ENCODE measurements at places on chromosomes 7 and 10.

DNA sequence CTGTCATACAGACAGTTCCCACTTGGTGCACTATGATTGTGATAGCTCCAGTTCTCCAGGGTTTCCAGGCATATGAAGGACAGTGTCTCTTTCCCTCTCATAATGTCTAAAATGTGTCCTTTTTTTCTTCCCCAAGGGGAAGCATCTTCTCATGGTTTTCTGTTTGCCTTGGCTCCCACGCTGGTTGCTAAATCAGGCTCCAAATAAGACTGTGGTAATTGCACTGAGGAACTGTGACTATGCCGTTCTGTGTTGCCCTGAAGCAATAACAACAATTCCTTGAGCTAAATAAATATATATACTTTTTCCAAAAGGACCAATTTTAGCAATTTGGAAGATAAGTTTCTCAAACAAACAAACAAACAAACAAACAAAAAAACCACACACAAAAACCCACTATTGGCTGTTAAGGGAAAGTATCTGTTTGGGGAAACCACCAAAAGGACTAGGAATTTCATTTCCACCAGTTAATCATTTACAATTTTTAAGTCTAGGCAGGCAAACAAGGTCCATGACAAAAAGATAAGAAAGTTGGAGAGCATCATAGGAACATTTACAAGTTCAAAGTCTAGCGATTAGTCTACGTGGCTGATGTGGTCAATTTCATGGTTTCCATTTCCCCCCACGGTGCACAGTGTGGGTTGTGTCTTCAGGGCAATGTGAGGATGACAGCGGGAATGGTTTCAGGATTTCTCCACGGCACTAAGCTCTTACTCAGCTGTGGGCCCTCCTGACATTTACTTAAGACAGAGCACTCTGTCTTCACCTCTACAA lies 62.4 kb downstream of the THNSL1 start:
- DNase-seq = no peak

- DNase-seq = no peak
Observed at GRCh38 chr10:34374356-34375045, 440.6 kb downstream of the PARD3 start.

DNA sequence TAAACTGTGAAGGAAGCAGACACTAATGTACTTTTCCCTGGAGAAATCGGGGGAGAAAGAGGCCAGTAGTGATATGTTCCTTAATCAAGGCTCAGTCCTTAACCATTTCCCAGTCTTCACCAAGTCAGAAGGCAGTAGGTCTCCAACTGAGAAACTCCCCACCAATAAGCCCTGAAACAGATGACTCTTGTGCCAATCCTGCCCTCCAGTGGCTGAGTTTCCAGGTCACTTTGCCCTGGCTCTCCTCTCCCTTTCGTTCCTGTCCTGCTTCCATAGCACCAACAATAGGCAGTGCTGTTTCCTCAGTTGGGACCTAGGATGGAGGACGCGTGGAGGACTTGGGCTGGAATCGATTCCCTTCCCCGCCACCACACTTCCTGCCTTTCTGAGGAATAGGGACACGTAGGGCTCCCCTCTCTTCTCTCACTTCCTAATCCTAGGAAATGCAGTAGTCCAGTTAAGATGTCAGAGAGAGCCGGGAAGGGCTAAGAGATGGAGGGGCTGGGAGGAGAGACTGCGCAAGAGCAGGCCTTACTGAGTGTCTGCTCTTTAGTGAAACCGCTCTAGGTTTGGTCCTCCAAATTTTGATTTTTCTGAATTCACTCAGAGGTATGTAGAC lies 23.4 kb downstream of the ATOH7 start:
- DNase-seq = peak; percentile 9

- no peak for DNase-seq
Observed at GRCh38 chr7:108417926-108418325, 38.3 kb downstream of the NRCAM start.

DNA sequence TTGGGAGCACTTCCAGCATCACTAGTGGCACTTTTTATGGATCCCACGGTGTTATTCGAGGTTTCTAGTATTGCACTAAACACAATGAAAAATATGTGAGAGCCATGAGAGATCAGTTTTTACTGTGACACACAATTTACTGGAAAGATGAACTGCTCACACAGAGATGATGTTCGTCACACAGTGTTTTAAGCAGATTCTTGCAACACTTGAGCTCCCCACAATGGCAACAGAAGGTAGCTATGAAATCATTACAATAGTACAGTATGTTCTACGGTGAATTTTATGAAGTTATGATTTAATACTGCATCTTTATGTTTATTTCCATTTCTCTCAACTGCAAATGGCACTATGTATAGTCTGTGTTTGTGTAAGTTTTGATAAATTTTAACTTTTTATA lies 27.4 kb upstream of the ENTPD1 start:
- no peak for DNase-seq

DNA sequence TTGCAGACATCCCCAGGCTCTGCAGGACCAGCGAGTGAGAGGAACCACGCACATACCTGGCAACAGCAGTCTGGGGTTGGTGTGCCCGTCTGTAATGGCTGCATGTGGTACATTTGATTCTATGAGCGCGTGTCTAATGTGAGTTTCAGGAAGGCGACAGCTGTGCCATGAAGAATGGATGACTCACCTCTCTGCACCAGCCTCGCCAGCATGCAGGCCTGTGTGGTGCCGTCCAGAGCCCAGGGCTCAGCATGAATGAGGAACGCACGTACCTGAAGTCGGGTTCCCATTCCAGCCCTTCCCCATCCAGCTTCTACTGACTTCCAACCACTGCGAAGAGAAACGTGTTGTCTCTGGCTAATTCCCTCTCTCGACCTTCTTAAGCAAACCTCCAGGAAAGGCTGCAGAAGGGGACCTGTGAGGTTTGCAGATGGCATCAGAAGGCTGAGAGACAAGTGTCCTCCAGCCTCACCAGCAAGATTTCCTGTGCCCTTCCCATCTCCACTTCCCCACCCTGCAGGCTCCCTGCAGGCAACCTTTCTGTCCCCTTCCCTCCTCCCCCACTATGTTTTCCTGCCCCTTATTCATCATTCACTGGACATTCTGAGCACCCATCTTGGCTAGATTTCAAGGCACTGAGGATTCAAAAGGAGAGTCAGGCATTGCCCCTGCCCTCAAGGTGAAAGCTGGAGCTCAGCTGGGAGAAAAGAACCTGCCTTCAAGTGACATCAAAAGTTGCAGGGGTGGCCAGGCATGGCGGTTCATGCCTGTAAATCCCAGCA lies 54.3 kb downstream of the ASB13 start:
- no peak for DNase-seq

DNA sequence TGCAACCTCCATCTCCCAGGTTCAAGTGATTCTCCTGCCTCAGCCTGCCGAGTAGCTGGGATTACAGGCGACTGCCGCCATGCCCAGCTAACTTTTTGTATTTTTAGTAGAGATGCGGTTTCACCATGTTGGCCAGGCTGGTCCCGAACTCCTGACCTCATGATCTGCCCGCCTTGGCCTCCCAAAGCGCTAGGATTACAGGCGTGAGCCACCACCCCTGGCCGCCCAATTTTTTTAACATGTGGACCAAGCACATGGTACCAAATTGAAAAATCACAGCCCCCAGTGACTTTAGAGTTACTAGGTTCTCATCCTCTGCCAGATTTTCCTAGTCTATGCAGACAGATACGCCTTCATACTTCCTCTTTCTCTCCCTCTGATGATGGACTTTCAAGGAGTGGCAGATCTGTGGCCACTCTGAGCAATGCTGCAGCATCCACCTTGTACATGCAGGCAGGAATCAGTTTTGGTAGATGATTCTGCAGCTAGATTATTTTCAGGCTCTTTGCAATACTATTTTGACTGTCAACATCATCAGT lies 34.0 kb upstream of the EZH2 start:
- DNase-seq = no peak

DNA sequence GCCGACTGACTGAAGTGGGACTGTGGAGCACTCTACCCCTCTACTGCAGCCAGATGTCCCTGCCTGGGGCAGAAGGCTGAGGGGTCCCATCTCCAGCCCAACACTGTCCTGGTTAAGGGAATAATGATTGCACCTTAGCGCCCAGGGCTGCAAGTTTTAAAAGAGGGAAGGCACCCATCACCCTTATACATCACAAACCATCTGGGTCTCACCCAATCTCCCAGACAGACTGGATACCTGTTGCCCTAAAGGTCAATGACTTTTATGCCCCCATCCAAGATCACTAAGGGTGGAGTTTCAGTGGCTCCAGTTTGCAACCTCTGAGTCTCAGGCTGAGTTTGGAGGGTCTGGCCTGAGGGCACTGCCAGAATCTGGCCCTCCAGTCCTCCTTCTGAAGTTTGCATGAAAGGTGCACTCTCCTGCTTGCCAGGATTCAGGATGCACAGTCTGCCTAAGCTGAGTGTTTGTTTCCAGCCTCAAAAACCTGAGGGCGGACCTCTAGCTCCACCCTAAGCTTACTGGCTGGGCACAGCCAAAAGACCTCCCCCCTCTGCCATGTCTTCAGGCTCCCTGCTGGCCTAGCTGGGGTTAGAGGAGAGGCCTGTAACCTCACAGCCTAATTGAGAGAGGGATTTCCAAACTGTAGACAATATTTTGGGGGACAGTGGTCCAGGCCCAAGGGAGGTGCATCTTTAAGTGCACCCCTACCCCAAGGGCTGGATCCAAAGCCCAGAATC lies 2.5 kb upstream of the EMX2 start:
- no peak for DNase-seq

- no peak for DNase-seq
Observed at GRCh38 chr10:105278439-105278838, 637.3 kb downstream of the SORCS3 start.

GRCh38 chr7:22670422-22670815 lies 56.6 kb upstream of the IL6 start:
- no peak for DNase-seq

DNA sequence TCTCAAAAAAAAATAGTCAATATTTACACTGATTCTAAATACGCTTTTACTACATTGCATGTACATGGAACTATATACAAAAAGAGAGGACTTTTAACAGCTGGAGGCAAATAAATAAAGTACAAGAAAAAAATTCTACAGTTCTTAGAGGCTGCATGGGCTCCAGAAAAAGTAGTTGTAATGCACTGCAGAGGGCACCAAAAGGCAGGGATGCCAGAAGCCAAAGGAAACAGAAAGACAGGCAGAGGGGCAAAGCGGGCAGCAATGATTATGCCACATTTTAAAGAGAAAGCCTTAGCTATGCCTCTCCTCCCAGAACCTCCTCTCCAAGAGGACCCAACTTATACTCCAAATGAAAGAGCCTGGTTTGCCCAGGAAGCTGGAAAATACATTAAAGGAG lies 11.6 kb upstream of the ADCK2 start:
- no peak for DNase-seq

DNA sequence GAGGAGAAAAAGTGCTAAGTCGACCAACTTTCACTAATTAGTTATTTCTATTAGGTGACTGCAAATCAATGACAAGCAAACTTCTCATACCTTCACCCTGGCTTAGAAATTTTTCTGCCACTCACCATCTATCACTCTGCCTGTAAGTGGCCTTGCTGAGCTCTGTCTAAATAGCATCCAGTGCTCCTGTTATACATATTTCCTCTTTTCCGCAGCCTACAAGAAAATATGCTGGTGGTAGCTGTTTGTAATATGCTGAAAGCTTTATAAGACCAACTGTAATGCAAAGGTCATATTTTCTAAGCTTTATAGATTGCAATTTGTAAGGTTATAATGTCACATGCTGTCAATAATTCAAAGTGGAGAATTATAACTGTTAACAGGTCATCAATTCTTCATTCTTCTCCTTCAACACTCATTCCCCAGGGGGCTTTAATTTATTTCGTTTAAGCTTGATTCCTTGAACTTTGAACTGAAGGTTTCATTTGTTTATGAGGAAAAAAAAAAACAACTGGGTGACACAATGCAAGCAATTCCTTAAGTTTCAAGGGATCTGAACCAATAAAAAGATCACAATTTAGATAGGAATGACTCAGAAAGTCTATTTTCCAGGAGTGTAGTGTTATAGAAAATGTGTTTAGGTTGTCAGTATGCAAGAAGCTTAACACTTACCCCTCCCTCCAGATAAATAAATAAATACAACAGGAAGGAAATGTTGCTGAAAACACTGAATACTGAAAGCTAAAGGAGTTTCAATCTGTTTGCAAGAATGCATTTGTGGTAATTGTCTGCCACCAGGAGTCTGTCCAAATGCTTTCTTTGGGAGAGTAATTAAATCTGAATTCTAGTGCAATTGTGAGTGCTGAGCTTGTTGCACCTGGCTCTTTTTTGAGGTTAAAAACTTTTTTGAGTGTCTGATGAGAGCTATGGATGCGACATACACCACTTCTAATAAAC lies 183.7 kb downstream of the SORCS1 start:
- no peak for DNase-seq

DNA sequence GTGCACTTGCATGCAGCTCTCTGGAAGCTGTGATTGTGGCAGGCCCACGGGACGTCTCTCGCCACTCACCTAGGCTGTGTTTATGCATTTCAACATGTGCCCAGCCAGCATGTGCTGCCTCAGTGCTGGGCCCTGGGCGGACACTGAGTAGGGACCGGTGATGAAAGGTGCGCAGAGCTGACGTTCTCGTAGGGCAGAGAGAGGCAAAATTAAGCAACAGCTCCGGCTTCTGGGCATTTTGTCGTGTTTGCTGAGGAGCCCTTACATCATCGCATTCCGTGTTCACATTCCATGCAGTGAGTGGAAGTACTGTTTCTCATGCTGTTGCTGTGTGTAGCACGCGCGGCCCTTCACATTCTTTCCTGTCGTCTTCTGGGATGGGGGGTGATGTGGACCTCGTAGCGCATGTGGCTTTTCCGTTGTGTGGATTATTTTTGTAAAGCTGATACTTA lies 50.5 kb downstream of the PRF1 start:
- DNase-seq = no peak

- DNase-seq = no peak
Observed at GRCh38 chr7:148437043-148437442, 153.5 kb upstream of the C7orf33 start.
